Cortex of kidney (tissue), 1 donor: ENCODE measurements at places on chromosomes 7 and 10.

- DNase-seq = no peak
These were observed 22.6 kb downstream of the PNPLA8 start for GRCh38 chr7:108503112-108504026.

DNA sequence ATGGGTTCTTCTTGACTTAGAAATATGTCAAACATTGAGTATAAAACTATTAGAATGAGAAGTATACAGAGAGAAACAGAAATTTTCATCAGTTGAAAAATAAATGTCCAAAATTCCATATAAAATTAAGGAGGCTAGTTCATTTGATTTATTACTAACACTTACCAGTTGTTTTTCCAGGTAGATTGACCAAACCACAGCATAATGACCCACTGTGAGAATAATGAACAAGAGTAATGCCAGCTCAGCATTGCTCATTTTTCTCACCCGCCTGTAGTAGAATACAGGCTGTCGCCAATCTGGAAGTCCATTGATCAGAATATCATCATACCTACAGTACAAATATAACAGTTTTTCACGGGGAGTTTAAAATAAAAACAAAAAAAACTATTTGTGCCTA is 82.9 kb downstream of the DNAJC1 start:
- DNase-seq = no peak

GRCh38 chr7:105837765-105838626 is 38.4 kb downstream of the ATXN7L1 start:
- no peak for DNase-seq

GRCh38 chr10:132541601-132542011 is 4.0 kb downstream of the INPP5A start:
- DNase-seq = no peak

DNA sequence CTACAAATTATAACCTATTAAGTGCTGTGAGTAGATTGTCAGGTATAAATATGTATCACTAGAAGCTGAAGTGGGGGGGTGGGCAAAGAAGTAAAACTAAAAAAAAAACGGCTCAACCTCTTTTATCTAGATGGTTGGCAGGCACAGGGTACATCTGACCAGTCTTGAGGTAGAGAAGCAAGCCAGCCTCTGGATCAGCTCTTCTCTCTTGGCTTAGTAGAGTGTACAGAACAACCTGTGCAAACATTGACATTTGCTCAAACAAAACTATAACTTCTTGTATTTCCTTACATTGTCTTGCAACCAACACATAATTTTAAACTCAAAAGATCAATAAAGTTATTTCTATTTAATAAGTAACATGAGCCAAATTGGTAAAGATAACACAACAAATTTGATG is 25.6 kb downstream of the DNA2 start:
- no peak for DNase-seq
